Activated CD8-positive, alpha-beta memory T cell treated with anti-CD3 and anti-CD28 coated beads, Interleukin-2, amount 10 ng/mL, durations not matched to agents 7 days and 5 days (primary cell): ENCODE measurements at places on chromosomes 13 and 19. TPM values are rescaled to one million over a fixed set of nuclear protein-coding genes. Genes with fewer than 3 reads are reported as not detected.

GRCh38 chr19:4352701-4353121 is 9.3 kb downstream of the MPND start:
- peaks cover 1% of the 10 kb centered on the region for H3K4me1 ChIP-seq
- H3K36me3 ChIP-seq, result no peaks in the 10 kb centered on the region
- H3K27ac ChIP-seq, result no peak overlapping the region
- no peaks in the 10 kb centered on the region for H3K27me3 ChIP-seq
- no peak overlapping the region for H3K4me3 ChIP-seq

- H3K36me3 ChIP-seq, result no peaks in the 10 kb centered on the region
- DNase-seq, result peak; percentile 71
- H3K27me3 ChIP-seq, result peaks cover 37% of the 10 kb centered on the region
- H3K27ac ChIP-seq, result no peak overlapping the region
Observed at GRCh38 chr19:41795031-41795461, 1.3 kb upstream of the CEACAM3 start.

DNA sequence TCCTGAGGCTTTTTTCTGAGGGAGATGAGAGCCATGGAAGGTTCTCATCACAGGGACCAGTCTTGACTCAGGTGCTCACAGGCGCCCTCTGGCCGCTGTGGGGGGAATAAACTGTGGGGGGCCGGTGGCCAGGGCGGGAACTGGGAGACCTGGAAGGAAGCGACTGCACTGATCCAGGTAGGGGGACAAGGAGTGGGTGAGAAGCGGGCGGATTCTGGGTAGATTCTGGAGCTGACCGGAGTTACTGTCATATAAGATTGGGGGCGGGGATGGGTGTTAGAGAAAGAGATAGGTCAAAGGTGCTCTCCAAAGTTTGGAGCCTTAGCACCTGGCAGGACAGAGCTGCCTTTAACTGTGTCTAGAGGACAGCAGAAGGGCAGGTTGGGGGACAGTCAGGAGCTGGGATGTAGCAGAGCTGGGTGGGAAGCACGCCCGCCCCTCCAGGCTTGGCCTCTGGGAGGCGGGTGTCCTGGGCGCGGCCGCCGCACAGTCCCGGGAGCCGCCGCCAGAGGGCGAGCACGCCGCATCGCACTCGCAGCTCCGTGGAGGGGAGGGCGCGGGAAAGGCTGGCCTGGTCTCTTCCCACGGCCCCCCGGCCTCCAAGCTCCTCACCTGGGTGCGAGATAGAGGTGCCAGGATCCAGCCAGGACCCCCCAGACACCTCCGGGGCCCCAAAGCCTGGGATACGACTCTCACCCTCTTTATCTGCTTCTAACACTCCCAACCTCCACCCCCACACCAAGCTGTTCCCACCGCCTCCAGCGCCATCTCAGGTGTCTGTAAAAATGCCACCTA is 4.2 kb upstream of the DAND5 start:
- H3K4me1 ChIP-seq, result peaks cover 8% of the 10 kb centered on the region
- peaks cover 3% of the 10 kb centered on the region for H3K27me3 ChIP-seq
- H3K27ac ChIP-seq, result peak overlapping the region; percentile 86

DNA sequence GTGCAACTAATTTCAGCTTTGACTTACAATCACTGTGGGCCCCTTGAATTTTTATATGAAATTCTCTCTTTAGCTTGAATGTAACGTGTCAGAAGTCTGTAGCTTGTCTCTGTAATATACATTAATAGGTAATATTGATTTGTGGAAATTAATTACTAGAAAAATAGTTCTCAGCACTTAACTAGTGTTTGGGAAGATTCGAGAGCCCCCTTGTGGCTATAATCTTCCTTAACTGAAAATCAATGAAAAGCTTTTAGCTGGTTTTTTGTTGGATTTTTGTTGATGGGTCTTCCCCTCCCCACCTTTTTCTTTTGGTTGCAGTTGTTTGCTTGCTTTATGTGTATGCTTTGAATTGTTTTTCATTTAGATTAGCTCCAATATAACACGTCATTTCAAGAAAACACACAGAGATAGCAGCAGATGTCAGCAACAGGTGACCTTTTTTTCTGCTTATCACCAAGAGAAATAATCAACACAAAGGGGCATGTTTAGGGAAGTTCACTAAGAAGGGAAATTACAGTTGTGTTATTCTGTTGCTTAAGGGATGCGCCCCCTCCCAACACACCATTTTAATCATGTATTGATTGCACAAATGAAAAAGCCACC is 176.8 kb downstream of the OXGR1 start:
- H3K36me3 ChIP-seq, result no peaks in the 10 kb centered on the region
- H3K27ac ChIP-seq, result no peak overlapping the region
- no peak for DNase-seq
- no peak overlapping the region for H3K4me3 ChIP-seq
- H3K4me1 ChIP-seq, result no peaks in the 10 kb centered on the region

DNA sequence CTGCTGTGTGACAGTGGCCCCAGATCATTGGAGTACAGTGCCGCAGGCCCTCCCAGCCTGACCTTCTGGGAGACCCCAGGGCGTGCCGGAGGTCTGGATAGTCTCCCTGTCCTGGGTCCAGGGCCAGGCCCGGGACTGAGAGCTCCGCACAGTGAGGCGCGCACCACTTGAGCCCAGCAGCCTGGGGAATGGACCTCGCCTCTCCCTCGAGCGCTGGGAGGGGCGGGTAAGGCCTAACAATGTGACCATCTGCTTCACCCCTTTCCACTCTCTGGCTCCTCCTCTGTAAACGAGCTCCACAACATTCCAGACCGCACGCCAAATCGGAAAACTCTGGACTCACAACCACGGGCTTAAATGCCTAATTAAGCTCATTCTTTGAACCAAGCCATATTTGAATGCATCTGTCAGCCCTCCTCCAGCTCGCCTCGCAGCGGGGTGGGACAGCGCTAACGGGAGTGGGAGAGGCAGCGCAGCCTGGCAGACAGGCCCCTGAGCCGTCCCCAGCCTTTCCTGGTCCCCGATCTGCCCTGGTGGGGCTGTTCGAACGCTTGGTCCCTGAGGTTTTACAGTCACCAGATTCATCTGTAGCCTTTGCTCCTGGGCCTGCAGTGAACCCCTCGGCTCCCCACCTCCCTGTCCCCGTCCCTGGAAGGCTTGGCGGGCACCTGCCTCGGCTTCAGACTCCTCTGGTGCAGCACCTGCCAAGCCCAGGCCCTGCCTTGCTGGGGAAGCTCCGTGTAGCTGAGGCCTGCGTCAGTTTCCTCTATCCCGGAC is 120.7 kb upstream of the VSTM2B start:
- DNase-seq, result no peak
- no peak overlapping the region for H3K4me3 ChIP-seq
- H3K4me1 ChIP-seq, result no peaks in the 10 kb centered on the region
- H3K27me3 ChIP-seq, result no peaks in the 10 kb centered on the region
- no peaks in the 10 kb centered on the region for H3K36me3 ChIP-seq

- no peaks in the 10 kb centered on the region for H3K36me3 ChIP-seq
- no peaks in the 10 kb centered on the region for H3K27me3 ChIP-seq
- no peak overlapping the region for H3K27ac ChIP-seq
- no peak for DNase-seq
Observed at GRCh38 chr13:35839806-35840205, 291.4 kb downstream of the DCLK1 start.

GRCh38 chr13:101572456-101572855 is 120.0 kb downstream of the ITGBL1 start:
- no peak overlapping the region for H3K4me3 ChIP-seq
- no peaks in the 10 kb centered on the region for H3K4me1 ChIP-seq
- DNase-seq, result no peak
- H3K36me3 ChIP-seq, result no peaks in the 10 kb centered on the region
- H3K27me3 ChIP-seq, result no peaks in the 10 kb centered on the region

- H3K4me1 ChIP-seq, result peaks cover 3% of the 10 kb centered on the region
- peak overlapping the region; percentile 44 for H3K27ac ChIP-seq
- peaks cover 10% of the 10 kb centered on the region for H3K36me3 ChIP-seq
- H3K4me3 ChIP-seq, result peak overlapping the region; percentile 72
- peak; percentile 56 for DNase-seq
Observed at GRCh38 chr19:21463449-21464105, 41.8 kb upstream of the ZNF429 start.

DNA sequence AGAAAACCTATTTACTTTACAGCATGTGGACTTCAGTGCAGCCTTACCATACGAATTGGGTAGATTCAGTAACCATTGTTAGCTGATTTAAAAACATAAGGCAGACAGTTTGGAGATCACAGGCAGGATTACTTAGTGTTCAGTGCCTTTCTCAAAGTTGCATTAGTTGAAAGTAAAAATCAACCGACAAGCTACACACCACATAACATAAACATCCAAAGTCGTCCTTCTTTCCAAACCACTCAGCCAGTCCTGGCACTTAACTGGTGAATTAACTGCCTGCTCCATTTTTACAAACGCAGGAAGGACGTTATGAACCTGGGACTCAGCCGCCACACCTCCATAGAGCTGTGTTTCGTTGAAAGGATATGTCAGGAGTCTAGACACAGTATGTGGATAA is 91.4 kb downstream of the COL4A1 start:
- H3K4me1 ChIP-seq, result no peaks in the 10 kb centered on the region
- no peak overlapping the region for H3K4me3 ChIP-seq
- peaks cover 11% of the 10 kb centered on the region for H3K27me3 ChIP-seq
- no peaks in the 10 kb centered on the region for H3K36me3 ChIP-seq
- no peak overlapping the region for H3K27ac ChIP-seq

- no peak overlapping the region for H3K4me3 ChIP-seq
- H3K27ac ChIP-seq, result no peak overlapping the region
- peaks cover 9% of the 10 kb centered on the region for H3K36me3 ChIP-seq
- H3K27me3 ChIP-seq, result no peaks in the 10 kb centered on the region
Observed at GRCh38 chr19:16577531-16577985, 5.3 kb upstream of the SLC35E1 start.

Gene KISS1R
- total RNA-seq, result 1.1 TPM

Gene GNG8
- total RNA-seq, result not detected

Gene TEX29
- total RNA-seq, result 0.40 TPM

Gene ATP7B
- 0.38 TPM for total RNA-seq

Gene HMG20B
- 51.7 TPM for total RNA-seq

Gene GRIN3B
- not detected for total RNA-seq

Gene FLT3LG
- total RNA-seq, result 112 TPM
